ENCODE measurements at places on chromosomes 16 and 17.

DNA sequence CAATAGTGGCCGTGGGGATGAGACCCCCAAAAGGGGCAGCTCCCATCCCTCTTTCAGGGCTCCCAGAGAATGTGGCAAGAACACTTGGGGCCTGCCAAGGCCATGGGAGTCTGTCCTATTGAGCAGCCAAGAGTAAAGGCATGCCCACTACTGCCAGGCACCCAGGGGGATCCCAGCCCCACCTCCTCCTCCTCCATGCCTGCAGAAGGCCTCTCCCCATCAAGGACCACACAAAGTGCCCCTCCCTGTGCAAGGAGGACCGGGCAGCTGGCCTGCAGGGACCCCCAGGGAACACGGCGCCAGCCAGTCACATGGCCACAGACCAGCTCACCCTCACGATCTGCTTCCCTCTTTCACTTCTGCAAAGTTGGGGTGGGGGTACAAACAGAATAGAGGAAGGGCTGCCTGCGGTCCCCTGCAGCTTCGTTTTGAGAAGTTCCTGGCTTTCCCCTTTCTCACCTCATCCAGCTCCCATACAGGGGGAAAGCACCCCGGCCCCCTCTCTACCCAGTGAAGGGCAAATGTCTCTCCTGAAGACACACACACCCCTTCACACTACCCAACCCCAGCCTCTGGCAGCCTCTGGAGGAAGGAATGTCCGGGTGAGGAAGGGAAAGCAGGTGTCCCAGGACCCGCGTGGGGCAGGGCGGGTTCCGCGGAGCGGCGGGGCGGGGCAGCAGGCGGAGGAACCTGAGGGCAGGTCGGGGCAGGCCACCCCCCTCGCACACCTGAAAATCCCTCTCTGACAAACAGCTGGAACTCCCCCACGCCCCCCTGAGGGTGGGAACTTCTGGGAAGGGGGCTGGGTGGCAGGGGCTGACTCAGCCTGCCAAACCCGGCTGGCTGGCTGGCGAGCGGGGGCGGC is 2.0 kb downstream of the PPP1R9B start:
- DNase-seq: peak; percentile 43

- DNase-seq: no peak
Observed at GRCh38 chr16:65015599-65015998, 106.3 kb downstream of the CDH11 start.

- no peak for DNase-seq
Observed at GRCh38 chr16:28587386-28587785, 9.5 kb downstream of the SULT1A2 start.

- no peak for DNase-seq
Observed at GRCh38 chr17:44387804-44388203, 1.6 kb downstream of the ITGA2B start.

GRCh38 chr16:11354407-11354732 is 9.1 kb downstream of the RMI2 start:
- DNase-seq: no peak

DNA sequence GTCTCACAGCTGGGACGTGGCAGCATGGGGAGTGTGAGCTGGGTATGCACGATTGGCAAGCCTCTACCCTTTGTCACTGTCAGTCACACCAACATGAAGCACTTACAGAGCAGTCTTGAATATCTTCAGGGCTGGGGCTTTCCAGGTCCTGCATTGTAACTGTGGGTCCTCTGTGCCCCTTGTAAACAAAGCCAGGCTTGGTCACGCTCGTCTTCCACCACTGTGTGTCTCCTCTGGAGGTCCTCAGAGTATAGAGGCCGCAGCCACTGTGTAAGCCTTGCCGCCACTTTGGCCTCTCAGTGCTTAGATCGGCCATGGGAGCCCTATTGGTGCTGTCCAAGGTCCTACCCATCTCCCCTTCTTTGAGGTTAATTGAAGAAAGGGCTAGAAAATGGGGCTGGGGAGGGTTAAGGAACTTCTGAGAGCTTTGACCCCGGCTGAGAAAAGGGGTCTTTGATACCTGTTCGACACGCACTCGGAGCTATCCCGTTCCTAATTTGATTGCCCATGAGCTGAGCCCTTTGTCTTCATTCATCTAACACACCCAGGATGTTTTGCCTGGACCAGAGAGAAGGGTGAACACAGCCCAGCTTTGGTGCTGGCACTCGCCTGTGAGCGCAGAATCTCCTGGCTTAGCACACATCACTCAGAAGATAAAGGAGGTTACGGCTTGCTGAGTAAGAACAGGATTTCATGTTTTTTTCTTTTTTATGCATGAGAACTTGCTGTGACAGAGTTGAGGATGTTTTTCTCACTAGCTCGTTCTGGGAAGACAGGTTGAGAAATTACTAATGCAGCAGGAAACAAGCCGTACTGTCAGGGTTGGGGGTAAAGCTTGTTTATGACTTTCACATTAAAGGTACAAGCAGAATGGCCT is 267.9 kb downstream of the CPPED1 start:
- no peak for DNase-seq
